WERI-Rb-1 (cell line): ENCODE measurements at places on chromosomes 12 and 14.

DNA sequence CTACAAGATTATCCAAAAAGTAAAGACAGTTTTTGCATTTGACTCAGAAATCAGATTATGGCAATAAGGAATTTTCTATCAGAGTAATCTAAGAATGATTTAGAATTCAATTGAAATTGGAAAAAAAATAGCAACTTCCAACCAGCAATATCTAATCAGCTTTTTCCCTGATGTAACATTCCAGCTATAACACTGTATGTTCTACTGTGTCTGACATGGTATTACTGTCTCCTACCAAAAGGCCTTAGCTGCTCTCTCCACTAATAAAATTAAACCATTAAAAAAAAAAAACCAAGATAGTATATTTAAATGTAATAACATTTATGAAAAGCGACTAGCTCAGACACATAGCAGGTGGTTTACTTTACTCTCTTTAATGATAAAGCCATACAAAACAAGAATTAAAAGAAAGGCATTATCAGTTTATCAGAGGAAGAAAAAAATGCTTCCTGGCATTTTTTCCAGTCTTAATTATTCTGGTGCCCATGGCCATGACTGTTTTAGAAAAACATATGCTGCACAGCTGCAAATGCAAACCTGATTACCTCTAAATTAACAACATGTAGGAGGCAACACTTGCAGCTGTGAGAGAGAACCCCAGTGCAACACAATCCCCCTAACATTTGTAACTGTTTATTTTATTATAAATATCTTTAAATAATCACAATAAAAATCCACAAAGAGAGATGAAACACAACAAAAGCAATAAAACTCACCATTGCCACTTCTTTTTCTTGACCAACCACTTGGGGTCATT lies 28.8 kb downstream of the PHLDA1 start:
- no peak for DNase-seq

GRCh38 chr12:42729535-42729900 lies 140.0 kb upstream of the PRICKLE1 start:
- DNase-seq, result no peak

DNA sequence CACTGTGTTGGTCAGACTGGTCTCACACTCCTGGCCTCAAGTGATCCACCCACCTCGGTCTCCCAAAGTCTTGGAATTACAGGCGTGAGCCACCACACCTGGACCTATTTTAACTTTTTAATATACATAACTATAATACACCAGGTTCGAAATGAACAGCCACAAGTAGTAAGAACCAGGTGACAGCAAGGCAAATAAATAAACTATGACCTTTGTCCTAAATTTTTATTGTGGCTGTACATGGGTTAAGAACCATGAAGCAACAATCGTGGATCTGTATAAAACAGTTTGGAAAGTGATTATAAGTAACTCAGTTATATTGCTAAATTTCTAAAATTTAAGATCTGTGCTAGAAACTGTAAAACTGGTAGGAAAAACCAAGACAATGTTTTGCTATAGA lies 41.5 kb downstream of the GXYLT1 start:
- no peak for DNase-seq

GRCh38 chr14:21023817-21024584 lies 860 bp downstream of the NDRG2 start:
- no peak for DNase-seq

GRCh38 chr12:49410818-49411217 lies 43.6 kb downstream of the SPATS2 start:
- DNase-seq, result no peak

GRCh38 chr14:67477926-67478799 lies 10.4 kb downstream of the TMEM229B start:
- no peak for DNase-seq

DNA sequence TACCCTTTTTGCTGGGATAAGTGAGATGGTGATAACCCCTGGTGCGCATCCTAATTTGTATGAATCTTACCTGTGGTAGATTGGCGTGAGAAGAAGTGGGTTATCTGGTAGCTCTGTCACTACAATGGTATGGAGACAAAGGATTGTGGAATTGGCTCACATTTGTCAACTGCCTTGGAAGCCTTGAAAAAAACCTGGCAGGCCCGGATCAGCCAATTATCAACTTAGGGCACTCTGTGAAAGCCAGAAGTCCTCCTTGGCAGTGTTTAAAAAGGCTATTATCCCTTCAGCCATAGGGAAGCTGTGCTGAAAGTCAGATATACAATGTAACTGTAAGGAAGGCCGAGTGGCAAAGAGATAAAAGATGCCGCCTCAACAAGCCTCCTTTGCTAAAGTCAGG lies 56.5 kb downstream of the WASHC3 start:
- no peak for DNase-seq

- no peak for DNase-seq
Measured at GRCh38 chr14:61329478-61330051, 8.2 kb downstream of the PRKCH start.

DNA sequence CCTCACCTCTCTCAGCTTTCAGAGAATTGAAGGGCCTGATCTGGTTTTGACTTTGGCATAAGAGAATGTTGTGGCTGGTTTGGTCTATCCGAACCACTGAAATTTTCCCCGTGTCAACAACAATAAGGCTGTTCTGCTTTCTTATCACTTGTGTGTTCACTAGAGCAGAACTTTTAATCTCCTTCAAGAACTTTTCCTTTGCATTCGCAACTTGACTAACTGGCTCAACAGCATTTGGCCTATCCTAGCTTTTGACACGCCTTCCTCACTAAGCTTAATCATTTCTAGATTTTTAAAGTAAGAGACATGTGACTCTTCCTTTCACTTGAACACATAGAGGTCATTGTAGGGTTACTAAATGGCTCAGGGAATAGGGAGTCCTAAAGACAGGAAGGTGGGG lies 25.9 kb upstream of the EDDM3A start:
- no peak for DNase-seq
